ENCODE measurements at places on chromosomes 7 and 10. TPM values are rescaled to one million over a fixed set of nuclear protein-coding genes. Genes with fewer than 3 reads are reported as not detected.

OR2A25 gene
- total RNA-seq: not detected

ABCB4 gene
- 1.00 TPM for total RNA-seq

KMT2E gene
- total RNA-seq: 75.6 TPM

GRCh38 chr7:51224811-51225595, 91.6 kb downstream of the COBL start:
- H3K27ac ChIP-seq: no peak overlapping the region
- DNase-seq: no peak
- no peaks in the 10 kb centered on the region for H3K36me3 ChIP-seq
- peaks cover 18% of the 10 kb centered on the region for H3K4me1 ChIP-seq

GRCh38 chr7:117152213-117153007, 170.4 kb downstream of the WNT2 start:
- no peaks in the 10 kb centered on the region for H3K27me3 ChIP-seq
- H3K27ac ChIP-seq: no peak overlapping the region
- peaks cover 9% of the 10 kb centered on the region for H3K36me3 ChIP-seq
- DNase-seq: no peak
- H3K4me3 ChIP-seq: no peak overlapping the region

DNA sequence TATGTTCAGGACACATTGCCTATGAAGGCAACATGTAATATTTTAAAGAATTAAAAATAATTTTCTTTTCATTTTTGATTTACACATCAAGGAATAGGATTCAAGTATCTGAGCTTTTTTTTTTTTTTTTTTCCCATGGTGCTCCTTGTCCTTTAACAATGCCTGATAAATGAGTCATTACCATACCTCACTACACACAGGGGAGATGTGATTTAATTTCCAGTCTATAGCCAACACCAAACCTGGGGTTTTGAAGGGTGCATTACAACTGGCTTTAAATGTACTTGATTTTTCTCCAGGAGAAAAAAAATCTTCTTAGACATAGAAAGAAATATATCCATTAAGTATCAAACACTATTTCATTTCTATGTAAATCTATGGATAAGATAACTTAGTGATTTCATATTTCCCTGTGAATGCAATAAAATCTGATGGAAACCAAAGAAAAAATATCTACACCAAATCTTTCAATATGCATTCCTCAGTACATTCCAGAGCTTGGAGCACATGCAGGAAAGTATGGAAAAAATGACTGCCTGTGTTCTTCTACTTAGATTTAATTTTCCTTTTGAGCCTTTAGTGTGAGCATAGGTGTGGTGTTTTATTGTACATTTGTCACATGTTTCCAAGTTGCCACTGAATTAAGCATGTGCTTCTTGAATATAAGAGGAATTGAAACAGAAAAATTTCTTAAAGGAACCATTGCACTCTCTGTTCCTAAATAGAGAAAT, 204.8 kb upstream of the MEOX2 start:
- H3K4me3 ChIP-seq: no peak overlapping the region
- no peaks in the 10 kb centered on the region for H3K4me1 ChIP-seq
- H3K27me3 ChIP-seq: no peaks in the 10 kb centered on the region

DNA sequence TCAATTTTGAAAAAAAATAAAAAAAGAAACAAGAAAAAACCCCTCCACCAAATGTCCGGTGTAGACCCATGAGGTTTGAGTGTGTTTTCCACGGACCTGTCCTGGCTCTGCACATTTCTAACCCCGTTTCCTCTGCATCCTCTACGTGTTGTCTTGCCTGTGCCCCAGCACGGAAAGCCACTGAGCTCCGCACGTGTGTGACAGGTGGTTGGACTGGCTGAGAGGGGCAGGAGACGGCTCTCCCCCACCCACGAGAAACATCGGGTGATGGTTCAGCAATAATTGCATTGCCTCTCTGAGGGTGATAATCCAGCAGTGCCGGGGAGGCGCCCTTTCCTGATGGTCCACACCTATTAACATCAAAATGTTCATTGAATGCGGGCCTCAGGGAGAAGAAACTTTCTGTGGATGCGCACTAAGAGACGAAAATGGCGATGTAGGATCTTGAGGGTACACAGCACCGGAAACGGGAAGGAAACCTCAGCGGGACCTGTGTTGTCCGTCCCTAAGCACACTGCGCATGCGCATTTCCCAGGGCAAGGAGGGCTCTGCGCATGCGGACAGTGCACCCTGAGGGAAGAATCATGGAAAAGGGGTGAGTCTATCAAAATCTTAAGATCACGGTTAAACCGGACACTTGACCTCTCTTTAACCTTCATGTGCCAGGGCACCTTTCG, 470.1 kb upstream of the ADARB2 start:
- H3K27me3 ChIP-seq: peaks cover 29% of the 10 kb centered on the region
- H3K4me3 ChIP-seq: no peak overlapping the region
- H3K36me3 ChIP-seq: no peaks in the 10 kb centered on the region
- H3K4me1 ChIP-seq: peaks cover 15% of the 10 kb centered on the region
- no peak for DNase-seq
- no peak overlapping the region for H3K27ac ChIP-seq

DNA sequence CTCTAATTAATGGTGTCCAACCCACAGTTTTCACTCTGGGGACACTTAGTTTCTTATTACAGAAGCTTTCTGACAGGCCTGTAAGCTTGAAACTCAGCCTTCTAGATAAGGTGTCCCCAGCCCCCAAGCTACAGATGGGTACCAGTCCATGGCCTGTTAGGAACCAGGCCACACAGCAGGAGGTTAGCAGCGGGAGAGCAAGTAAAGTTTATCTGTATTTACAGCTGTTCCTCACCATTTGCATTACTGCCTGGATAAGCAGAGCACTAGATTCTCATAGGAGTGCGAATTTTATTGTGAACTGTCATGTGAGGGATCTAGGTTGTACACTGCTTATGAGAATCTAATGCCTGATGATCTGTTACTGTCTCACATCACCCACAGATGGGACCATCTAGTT, 93.7 kb downstream of the TMEM26 start:
- peaks cover 6% of the 10 kb centered on the region for H3K4me1 ChIP-seq
- H3K4me3 ChIP-seq: no peak overlapping the region
- no peak for DNase-seq
- no peak overlapping the region for H3K27ac ChIP-seq

GRCh38 chr7:2529161-2530070, 9.8 kb downstream of the LFNG start:
- H3K27me3 ChIP-seq: no peaks in the 10 kb centered on the region
- H3K4me1 ChIP-seq: peaks cover 5% of the 10 kb centered on the region
- H3K36me3 ChIP-seq: no peaks in the 10 kb centered on the region
- no peak overlapping the region for H3K27ac ChIP-seq

DNA sequence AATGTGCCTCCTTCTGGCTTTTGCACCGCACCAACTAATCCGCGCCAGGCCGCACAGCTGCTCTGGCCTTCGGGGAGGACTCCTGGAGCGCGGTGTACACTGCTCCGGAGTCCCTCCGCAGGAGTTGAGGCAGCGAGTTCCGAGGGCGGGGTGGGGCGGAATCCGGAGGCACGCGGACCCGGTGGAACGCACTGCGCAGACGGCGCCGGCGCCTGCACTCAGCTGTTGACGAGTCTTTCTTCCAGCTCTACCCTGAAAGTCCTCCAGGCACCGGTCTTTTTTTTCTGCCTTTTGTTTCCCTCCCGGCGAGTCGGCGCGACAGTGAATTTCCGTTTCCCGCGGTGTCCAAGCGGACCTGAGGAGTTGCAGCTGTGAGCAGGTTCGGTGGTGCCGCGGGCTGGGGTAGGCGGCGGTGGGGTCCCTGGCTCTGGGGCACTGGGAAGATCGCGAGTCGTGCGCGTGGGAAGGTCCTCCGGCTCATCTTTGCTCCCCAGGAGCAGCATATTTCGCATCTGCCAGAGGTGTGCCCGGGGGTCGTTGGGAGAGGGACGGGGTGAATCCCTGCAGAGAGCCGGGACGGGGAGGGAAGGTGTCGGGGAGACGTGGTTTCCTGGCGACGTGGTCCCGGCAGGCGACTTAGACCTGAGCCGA, 44.1 kb downstream of the SFTPD start:
- H3K27ac ChIP-seq: peak overlapping the region; percentile 68
- DNase-seq: no peak
- peaks cover 5% of the 10 kb centered on the region for H3K4me1 ChIP-seq
- H3K36me3 ChIP-seq: no peaks in the 10 kb centered on the region
- peaks cover 57% of the 10 kb centered on the region for H3K27me3 ChIP-seq
- peak overlapping the region; percentile 95 for H3K4me3 ChIP-seq

- peaks cover 6% of the 10 kb centered on the region for H3K4me1 ChIP-seq
- no peak overlapping the region for H3K4me3 ChIP-seq
These were observed 48.1 kb downstream of the TNPO3 start for GRCh38 chr7:129006636-129007414.

- H3K27me3 ChIP-seq: no peaks in the 10 kb centered on the region
- H3K4me1 ChIP-seq: peaks cover 25% of the 10 kb centered on the region
- no peak overlapping the region for H3K27ac ChIP-seq
- H3K4me3 ChIP-seq: no peak overlapping the region
- no peak for DNase-seq
- H3K36me3 ChIP-seq: no peaks in the 10 kb centered on the region
These were observed 106.4 kb upstream of the ZNF438 start for GRCh38 chr10:31138026-31138553.
